ENCODE measurements at places on chromosomes 2 and 18.
A peak's percentile ranks its signal among the peaks of the same experiment; 100 is the strongest.

DNA sequence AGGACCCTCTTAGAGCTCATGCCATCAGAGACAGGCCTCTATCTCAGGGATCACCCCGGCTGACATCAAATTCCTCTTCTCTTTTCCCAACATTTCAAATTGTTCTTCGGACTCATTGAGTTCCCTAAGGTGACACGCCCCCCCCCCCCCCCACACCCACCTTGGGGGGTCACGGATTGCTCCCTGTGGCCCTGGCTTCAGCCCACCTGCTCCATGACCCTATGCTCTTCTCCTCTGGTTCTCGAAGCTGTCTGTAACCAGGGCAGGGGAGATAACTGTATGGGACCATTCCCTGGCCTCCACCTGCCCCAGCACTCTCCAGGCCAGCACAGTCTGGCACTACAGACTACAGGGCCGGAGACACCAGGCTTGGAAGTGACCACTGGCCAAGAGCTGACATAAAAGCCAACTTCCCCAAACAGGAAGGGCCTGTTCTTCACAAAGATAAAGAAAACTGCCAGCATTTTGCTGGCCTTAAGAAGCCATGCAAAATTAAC is 7.1 kb downstream of the MTERF4 start:
- no peak for DNase-seq

GRCh38 chr2:11495844-11496681 is 30.1 kb upstream of the E2F6 start:
- DNase-seq, result no peak

GRCh38 chr2:220341014-220341413 is 713.6 kb downstream of the SLC4A3 start:
- no peak for DNase-seq

DNA sequence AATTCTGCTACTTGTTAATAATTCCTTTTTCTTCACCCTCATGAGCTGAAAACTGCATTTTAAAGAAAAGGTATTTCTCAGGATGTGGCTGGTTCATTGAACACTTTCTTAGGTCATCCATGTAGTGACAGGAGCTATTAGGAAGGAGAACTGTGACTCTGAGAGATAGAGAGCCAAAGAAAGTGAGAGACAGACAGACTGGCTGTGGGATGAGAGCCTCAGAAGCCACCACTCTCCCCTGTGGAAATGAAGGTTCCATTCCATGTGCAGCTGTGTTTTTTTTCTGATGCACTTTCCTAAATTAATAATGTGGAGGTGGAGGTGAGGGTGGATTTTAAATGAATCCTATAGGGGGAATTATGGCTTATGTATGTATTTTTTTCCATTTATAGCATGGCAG is 113.3 kb downstream of the FAM210A start:
- no peak for DNase-seq

DNA sequence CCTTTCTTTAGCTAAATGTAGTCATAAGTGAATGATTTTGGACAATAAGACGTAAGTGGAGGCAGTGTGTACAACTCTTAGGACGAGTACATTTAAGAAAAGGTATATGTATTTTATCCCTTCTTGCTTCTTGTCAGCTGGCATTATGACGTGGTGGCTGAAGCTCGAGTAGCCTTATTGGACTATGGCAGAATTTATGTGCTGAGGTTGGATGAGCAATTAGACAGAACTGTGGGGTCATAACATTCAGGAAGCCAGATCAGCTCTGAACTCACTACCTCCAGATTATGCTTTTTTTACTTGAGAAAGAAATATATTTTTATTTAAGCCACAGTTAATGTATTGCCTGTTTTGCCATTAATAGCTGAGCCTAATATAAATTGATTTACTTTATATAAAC is 661.5 kb downstream of the ERBB4 start:
- no peak for DNase-seq

DNA sequence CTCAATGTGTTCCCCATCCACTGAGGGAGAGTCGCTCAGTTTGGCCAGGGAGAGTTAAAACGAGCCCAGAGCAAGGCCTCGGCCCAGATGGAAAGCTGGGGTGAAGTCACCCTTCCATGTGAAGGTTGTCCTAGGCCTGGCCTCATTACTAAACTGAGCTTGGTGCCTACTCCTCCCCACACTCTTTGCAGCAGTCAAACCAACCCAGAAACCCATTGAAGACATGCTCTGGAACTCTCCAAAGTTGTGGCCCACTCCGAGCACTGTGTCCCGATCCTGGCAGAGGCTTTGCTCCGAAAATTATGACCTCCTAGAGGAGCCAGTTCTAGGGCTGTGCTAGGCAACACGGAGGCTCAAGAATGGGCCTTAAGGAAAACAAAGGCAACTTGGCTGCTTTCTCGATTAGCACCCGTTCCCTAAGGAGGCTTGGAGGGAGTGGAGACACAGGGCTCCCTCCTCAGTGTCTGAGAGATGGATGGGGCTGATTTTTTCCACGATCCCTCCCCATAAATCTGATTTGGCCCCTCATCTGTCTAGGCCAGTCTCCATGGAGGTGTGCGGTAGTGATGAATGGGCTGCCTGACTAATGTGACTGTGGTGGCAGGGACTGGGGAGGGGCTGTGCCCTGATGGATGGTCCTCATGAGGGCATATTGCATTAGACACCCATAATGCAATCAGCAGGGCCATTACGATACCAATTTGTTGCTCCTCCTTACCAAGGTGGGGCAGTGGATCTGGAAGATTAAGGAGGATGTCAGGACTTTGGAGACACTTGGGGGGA is 11.7 kb upstream of the CYP26B1 start:
- DNase-seq, result no peak

DNA sequence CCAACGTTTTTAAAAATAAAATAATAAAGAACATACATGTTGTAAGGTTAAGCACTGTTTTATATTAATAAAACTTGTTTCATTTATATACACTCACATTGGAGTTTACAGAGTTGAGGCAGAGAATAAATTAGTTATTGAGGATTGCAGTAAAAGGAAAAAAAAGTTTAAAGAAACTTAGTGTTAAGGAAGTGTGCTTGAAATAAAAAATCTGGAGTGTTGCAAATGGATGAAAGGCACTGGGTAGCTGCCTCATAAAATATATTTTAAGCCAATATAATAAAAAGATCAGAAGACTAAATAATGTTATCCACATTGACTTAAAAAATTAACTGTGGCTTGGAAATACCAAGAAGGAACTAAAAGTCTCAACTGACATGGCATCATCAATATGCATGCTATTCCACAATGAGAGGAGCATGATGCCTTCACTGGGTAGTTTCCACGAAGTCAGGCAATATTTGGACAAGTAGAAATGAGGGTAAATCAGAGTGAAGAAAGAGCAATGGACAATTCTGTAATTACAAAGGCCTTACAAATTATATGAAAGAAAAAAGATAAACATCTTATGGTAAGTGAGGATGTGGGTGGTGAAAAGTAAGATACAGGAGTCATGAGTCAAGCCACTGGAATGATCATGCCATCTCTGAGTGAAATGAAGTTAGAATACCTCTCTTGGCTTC is 2.5 kb downstream of the GALNT3 start:
- DNase-seq, result no peak

- no peak for DNase-seq
Measured at GRCh38 chr2:10480359-10480949, 32.3 kb upstream of the ODC1 start.

DNA sequence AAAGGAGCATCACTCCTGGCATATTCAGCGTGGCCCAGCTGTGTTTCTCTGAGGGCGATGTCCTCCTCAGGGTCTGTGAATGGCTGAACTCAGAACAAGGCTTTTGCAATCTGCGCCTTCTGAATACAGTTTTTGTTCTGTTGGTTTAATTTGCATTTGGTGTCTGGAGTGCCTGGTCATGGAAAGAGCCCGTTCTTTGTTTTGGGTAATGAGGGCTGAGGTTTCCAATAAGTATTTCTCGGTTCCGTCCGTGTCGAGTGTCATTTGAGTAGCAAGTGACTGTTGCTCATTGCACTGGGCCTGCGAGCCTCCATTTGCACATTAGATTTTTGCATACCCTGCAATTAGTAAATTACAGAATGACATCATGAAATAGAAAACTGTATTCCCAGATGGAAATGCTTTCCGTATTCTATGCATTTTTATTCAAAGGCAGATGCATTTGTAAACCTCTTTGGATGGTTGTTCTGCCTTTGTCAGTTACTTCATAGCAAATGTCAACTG is 57.3 kb downstream of the NEDD4L start:
- no peak for DNase-seq

- no peak for DNase-seq
Measured at GRCh38 chr2:185245806-185246205, 492.8 kb upstream of the FSIP2 start.

- no peak for DNase-seq
Measured at GRCh38 chr2:24435391-24436316, 55.4 kb upstream of the NCOA1 start.

DNA sequence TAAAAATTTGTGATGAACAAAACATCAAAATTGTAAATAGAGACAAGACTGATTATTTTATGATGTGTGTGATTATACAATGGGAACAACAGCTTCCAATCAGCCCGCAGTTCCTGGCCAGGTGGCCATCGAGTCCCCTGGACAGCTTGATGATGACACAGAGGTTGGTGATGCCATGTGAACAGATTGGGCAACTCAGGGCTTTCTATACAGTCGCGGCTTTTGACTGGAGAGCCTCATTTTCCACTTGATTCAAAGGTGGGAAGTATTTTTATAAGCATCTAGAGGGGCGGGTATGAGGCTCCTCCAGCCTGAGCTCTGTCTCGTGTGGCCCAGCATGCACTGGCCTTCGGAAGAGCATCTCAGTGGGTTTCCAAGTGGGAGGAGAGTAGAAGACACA is 14.9 kb upstream of the HPCAL1 start:
- DNase-seq, result no peak

DNA sequence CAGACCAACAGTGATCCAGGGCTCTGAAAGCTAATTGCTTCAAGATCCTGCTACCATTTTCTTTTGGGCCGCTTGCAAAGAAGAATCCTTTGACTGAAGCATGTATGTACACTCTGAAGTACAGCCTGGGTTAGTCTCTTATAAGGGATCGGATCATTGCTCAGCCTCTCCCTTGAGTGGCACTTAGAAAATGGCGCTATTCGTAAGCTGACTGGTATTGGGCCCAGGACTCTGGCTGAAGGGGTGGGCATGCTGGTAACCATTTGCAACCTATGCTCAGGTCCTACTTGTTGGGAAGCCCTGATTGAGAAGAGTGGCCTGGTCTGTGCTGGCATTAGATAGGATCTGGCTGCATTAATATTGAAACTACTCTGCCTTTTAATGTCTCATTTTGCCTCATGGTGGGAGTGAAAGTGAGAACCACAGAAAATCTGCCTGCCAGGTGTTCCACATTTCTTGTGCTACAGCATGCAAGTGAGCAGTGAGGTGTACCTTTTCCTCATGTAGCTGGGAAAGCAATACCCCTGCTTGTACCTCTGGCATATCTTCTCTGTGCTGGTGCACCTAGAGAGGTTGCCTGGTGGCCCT is 661 bp upstream of the MGAT5 start:
- DNase-seq, result no peak

GRCh38 chr2:95012881-95013550 is 12.5 kb upstream of the MAL start:
- no peak for DNase-seq

- DNase-seq, result no peak
Measured at GRCh38 chr2:100987974-100988373, 14.1 kb upstream of the RPL31 start.

- no peak for DNase-seq
Measured at GRCh38 chr2:240893363-240893844, 2.6 kb downstream of the MAB21L4 start.

- no peak for DNase-seq
Measured at GRCh38 chr2:215388002-215388728, 47.7 kb downstream of the FN1 start.

- no peak for DNase-seq
Measured at GRCh38 chr2:211203986-211204385, 647.6 kb downstream of the CPS1 start.

DNA sequence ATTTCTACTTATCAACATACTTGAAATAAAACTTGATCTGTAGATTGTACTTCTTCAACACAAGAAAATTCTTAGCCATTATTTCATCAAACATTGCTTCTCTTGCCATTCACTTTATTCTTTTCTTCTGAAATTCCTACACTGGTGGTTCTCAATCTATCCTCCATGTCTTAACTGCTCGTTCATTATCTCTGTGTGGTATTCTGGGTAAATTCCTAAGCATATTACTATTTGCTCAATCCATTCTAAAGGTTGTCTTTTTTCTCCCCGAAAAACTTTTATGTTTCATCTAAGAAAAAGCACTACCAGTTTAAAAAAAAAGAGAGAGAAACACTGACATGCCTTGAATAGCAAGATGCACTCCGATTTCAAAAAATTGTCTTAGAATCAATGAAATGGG is 18.0 kb downstream of the SP3 start:
- no peak for DNase-seq

- DNase-seq, result no peak
Measured at GRCh38 chr2:226915846-226916360, 80.0 kb downstream of the RHBDD1 start.

DNA sequence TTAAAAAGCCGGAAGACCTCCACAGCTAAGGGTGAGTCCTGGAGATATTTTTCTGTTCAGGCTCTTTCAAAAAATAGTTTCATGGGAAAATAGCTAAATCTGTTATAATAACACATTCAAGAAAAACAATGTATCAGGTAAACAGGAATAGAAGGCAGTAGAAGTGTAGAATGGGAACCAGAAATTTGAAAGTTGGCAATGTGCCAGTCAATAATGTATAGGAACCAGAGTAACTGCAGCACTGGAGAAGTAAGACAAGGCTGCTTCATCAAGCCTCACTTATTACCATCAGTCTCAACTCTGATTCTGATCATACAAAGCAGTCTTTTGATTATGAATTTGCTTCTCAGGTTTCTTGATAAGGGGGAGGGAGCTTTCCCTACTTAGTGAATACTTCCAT is 81.4 kb upstream of the VRK2 start:
- DNase-seq, result no peak

DNA sequence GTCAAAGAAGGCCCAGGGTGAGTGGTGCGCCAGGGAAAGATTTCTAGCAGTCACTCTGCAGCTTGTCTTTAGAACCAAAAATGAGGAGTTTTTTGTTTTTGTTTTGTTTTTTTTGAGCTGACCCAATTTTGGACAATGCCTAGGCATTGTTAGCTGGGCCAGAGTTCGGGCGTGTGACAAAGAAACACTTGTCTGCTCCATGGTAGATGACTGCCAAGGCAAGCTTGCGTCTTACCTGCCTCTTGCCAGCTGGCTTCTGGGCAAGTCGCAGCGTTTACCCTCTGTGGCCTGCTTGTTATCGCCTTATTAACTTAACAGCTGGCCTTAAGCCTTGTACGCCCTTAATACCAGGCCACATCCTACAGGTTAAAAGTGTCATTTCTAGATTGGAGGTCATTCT is 114.3 kb downstream of the GALNT1 start:
- no peak for DNase-seq

- DNase-seq, result no peak
Measured at GRCh38 chr2:149552226-149552625, 35.3 kb downstream of the MMADHC start.

GRCh38 chr18:23504720-23505119 is 1.4 kb downstream of the RMC1 start:
- peak; percentile 32 for DNase-seq

DNA sequence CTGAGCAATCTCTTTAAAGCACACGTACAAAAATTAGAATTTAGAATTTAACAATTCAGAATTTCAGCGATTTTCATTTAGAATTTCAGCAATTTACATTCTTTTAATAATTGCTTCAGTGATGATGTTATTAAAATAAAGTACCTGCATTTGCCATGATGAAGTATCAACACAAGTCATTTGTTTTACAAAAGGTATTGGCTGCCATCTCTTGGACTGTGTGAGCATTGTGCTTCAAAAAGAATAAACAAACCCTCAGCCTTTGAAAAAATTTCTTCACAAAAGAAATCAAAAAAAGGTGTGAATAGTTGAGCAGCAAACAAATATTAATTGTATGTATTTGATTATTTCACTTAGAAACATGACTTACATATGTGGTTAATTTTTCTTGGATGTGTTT is 27.1 kb upstream of the ZC3H15 start:
- DNase-seq, result peak; percentile 31

Measured in NAMALWA (cell line).